GM04503 (cell line): ENCODE measurements at places on chromosomes 7 and 10.

GRCh38 chr7:135236727-135237126 lies 3.1 kb downstream of the STRA8 start:
- DNase-seq = no peak

DNA sequence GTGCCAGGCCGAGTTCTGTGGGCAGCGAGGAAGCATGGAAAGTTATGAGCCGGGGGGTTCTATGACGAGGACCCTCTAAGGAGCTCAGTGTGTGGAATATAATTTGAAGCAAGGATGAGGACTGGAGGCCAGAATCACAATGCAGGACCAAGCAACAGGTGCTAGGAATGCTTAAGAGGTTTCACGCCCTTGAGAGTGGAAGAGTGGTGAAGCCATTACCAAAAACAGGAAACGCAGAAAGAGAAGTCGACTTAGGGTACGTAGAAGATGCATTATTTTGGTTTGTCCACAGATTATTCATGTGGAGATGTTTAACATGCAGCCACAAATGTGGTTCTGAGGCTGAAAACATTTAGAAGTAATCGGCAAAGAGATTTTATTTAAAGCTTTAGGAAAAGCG lies 78.7 kb downstream of the PIP4K2A start:
- DNase-seq = no peak

- no peak for DNase-seq
Measured at GRCh38 chr7:112097524-112097923, 108.7 kb downstream of the DOCK4 start.

DNA sequence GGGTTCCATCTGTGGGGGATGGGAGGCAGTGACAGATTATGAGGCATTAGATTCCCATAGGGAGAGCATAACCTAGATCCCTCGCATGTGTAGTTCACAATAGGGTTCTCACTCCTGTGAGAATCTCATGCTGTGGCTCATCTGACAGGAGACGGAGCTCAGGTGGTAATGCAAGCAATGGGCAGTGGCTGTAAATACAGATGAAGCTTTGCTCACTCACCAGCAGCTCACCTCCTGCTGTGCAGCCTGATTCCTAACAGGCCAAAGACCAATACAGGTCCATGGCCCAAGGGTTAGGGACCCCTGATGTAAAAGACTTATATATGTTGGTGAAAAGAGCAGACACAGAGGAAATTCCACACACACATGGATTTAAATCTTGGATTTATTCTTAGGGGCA lies 370.2 kb downstream of the NRG3 start:
- no peak for DNase-seq

DNA sequence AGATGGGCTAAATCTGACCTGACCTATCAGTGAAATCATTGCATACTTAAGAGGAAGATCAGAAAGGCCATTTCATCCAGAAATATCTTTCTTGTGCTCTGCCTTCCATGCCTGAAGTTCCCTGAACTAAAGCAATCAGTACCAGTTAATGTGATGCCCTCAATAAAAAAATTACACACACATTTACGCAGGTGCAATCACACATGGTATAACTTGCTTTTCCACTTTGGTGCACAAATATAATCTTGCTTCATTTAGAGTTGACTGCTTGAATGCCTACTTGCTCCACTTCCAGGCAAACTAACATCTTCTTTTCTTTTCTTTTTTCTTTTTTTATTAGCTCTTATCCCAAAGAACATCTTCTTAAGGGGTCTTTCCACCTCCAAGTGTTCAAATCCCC lies 58.3 kb upstream of the KIF5B start:
- DNase-seq = no peak

GRCh38 chr7:69517985-69518704 lies 80.1 kb upstream of the AUTS2 start:
- peak; percentile 8 for DNase-seq

GRCh38 chr10:132282667-132283603 lies 24.8 kb downstream of the STK32C start:
- no peak for DNase-seq

GRCh38 chr7:22082553-22082885 lies 136.8 kb upstream of the CDCA7L start:
- no peak for DNase-seq

DNA sequence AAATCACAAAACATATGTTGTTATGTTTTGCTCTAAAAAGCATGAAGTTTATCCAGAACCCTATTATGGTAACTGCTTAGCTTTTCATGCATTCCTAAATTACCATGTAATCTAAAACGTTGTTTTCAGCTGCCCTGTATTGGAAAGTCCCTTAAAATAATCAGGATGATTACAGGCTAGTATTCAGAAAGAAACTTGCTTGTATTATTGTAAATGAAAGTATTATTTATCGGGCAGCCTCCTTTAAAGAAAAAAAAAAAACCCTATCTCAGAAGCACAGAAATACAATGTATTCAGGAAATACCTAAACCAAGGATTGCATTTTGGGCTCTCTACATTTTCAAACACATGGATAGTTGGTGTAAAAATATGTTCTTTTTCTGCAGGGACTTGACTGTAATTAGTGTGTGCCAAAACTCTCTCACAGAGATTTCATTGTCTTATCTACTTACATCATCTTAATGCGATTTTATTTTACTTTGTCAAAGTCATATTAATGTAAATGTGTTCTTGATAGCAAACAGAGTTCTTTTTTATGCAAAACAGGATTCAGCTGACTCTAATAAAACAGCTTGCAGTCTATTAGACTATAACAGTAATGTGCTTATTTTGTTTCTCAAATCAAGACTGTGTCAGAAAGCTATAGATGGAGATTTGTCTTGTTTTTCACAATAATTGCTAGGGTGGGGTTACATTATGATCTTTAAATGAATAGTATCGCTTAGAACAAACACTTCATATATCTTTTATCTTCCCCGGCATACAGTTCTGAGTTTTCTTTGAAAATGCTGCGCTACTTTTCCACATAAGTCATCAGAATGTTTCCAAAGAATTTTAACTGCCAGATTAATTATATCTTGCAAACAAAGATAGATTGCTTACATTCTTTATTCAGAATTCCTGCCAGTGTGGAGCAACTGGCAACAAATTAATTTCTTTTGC lies 65.3 kb upstream of the ARID5B start:
- DNase-seq = peak; percentile 30

DNA sequence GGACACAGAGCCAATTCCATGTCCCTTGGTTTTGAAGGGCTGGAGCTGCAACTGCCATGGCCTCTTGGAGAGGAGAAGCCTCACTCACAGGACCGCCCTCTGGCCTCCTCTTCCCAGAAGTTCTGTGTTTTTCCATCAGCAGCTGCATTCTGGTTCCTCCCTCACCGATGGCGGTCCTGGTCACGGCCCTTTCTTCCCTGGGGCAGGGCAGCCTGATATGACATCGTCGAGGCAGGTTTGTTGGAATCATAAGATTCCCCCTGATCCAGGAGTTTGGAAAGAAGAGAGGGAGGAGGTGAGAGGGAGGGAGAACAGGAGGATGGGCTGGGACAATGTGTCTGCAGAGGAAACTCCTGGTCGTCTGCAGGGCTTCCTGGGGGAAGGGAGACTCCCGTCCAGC lies 82.7 kb upstream of the PDZD8 start:
- DNase-seq = no peak

DNA sequence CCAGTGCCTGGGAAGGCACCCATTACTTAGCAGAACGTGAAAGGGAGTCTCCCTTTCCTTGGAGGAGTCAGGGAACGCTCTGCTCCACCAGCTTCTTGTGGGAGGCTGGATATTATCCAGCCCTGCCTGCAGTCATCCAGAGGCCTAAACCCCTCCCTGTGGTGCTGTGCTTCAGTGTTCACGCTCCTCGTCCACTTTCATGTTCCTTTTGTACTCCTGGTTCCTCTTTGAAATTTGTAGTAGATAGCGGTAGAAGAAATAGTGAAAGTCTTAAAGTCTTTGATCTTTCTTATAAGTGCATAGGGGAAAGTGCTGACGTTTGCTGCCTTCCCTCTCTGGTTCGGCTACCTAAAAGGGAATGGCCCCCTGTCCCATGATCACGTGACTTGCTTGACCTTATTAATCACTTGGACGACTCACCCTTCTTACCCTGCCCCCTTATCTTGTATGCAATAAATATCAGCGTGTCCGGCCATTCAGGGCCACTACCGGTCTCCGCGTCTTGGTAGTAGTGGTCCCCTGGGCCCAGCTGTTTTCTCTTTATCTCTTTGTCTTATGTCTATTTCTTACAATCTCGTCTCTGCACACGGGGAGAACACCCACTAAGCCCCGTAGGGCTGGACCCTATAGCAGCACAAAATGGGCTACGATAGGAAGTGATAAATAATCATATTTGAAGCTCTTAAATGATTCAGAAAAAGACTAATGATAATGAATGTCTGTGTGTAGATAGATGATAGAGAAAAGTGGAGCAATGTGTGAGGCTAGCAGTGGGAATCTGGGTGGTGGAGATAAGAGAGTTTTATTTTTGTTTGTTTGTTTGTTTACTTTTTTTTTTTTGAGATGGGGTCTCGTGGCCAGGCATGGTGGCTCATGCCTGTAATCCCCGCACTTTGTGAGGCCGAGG lies 5.8 kb upstream of the ESYT2 start:
- DNase-seq = no peak

DNA sequence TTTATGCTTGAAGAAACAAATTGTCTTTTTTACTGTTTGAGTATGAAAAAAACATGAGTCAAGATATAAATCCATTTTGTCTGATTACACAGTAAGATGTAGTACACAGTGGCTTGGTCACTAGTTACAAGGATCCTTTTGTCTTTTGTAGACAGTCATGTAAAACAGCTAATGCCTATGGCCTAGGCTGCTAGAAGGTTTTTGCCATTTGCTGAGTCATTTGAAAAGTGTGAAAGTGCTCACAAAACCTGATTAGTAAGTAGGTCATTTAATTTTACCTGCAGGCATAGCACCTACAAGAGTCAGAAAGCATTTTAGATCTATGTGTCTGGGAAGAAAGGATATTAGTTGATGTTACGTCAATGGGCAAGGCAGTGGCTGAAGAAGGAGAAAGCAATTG lies 819.4 kb downstream of the MAGI2 start:
- DNase-seq = no peak

GRCh38 chr10:44399659-44400451 lies 15.0 kb upstream of the CXCL12 start:
- DNase-seq = no peak

- DNase-seq = no peak
Measured at GRCh38 chr7:139585042-139585441, 61.6 kb downstream of the CLEC2L start.

GRCh38 chr10:59284118-59284975 lies 78.0 kb downstream of the FAM13C start:
- DNase-seq = no peak

GRCh38 chr10:50582046-50582445 lies 41.7 kb downstream of the SGMS1 start:
- no peak for DNase-seq

DNA sequence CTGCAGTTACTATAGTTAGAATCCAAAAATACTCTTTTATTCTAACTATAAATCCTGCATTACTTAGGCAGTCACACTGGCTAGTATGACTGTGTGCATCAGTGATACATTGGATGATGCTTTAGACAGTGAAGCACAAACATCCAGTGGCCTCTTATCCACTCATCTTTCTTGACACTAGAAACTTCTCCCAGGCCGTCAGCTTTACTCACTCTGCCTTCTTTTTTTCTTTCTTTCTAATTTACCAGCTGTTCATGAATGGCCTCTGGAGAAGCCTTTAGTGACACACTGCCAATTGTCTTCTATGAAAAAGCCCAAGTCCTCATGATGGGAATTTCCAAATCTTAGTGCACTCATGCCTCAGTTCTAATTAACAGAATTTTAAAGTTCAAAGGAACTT lies 26.2 kb upstream of the C10orf90 start:
- no peak for DNase-seq

DNA sequence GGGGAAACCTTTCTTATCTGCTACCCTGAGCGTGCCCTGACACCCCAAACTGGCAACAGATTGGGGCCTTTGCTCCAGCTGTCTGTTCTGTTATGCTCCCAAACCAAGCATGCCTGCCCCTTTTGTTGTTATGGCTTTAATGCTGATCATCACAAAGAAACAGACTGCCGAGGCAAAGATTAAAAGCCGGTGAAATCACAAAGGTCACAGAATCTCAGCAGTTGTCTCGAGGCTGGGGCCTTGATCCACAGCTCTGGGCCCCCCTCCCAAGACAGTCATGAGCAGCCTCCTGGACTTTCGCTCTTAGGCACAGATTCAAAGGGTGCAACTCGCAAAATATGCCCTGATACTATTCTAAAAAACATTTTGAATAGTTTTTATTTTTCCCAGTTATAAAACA lies 65.6 kb downstream of the STRA8 start:
- DNase-seq = no peak

DNA sequence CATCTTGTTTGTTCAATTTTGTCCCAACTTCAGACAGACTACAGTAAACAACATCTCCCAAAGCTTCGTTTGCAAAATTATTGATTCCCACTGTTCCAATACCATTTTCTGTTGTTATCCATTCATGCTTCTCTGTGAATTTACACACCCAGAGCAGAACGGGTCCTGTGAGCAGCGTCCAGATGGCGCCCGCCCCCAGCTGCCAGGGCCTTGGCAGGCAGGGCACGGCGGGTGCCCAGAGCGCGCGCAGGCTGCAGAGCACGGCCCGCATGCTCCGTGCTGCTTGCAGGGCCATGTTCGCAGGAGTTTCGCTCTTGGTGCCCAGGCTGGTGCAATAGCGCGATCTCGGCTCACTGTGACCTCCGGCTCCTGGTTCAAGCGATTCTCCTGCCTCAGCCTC lies 32.5 kb upstream of the SEPTIN7 start:
- no peak for DNase-seq

DNA sequence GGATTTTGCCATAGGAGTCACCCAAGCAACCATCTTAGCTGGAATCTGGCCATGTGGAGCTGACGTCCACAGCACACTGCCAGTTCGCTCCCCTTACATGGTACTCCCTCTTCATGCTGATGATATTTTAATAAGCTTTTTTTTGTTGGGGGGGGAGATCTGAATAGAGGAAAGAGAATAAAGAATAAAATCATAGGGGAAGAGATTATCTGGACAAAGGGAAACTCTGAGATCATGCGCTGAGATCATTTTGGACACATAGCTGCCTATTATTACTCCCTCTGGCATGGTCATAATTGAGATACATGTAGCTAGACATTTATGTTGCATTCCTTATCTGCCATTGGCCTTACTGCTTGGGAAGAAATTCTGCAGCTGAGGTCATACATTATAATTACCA lies 282.7 kb downstream of the HTR7 start:
- no peak for DNase-seq

GRCh38 chr7:102444961-102445673 lies 11.7 kb downstream of the ORAI2 start:
- no peak for DNase-seq

GRCh38 chr7:42227541-42227935 lies 9.5 kb downstream of the GLI3 start:
- DNase-seq = no peak
